Placental epithelial cell (primary cell): ENCODE measurements at places on chromosomes 13 and 19. TPM values are rescaled to one million over a fixed set of nuclear protein-coding genes. Genes with fewer than 3 reads are reported as not detected.

SHISA7 gene
- total RNA-seq = not detected in 2 replicates

PALM gene
- 0.11 and 1.2 TPM in 2 replicates for total RNA-seq

CEACAM20 gene
- not detected in 2 replicates for total RNA-seq

CGB1 gene
- total RNA-seq = not detected in 2 replicates

EHD2 gene
- total RNA-seq = 113 and 126 TPM in 2 replicates

OR7C1 gene
- total RNA-seq = 0.98 and 3.5 TPM in 2 replicates

CCDC70 gene
- total RNA-seq = not detected in 2 replicates

LHB gene
- not detected in 2 replicates for total RNA-seq

IZUMO1 gene
- 0.39 TPM in 1 of 2 replicates, not detected in the other for total RNA-seq

MUC16 gene
- total RNA-seq = 34.2 and 36.1 TPM in 2 replicates

LGI4 gene
- 0.22 and 1.2 TPM in 2 replicates for total RNA-seq

AMH gene
- 1.5 and 2.0 TPM in 2 replicates for total RNA-seq

LAIR1 gene
- total RNA-seq = not detected in 2 replicates

RASIP1 gene
- 2.7 and 4.2 TPM in 2 replicates for total RNA-seq

LGALS16 gene
- total RNA-seq = not detected in 2 replicates

HSPB6 gene
- 4.3 and 22.8 TPM in 2 replicates for total RNA-seq

ZNF816 gene
- 14.7 and 14.9 TPM in 2 replicates for total RNA-seq

ZSWIM4 gene
- 2.0 and 4.1 TPM in 2 replicates for total RNA-seq

MARK4 gene
- total RNA-seq = 8.9 and 18.1 TPM in 2 replicates

NLRP7 gene
- total RNA-seq = 0.33 TPM in 1 of 2 replicates, not detected in the other

C19orf85 gene
- not detected in 2 replicates for total RNA-seq

ALOX5AP gene
- total RNA-seq = 0.76 and 2.0 TPM in 2 replicates

FFAR1 gene
- not detected in 2 replicates for total RNA-seq

ZNF813 gene
- total RNA-seq = 4.7 and 5.4 TPM in 2 replicates

PRR19 gene
- 0.98 and 1.2 TPM in 2 replicates for total RNA-seq

TNNI3 gene
- total RNA-seq = 0.43 TPM in 1 of 2 replicates, not detected in the other

PGLYRP1 gene
- not detected in 2 replicates for total RNA-seq

PCDH17 gene
- total RNA-seq = under 0.01 and 0.43 TPM in 2 replicates

DNAAF3 gene
- 0.76 TPM in 1 of 2 replicates, not detected in the other for total RNA-seq

NCR1 gene
- total RNA-seq = not detected in 2 replicates

DLL3 gene
- under 0.01 TPM in 1 of 2 replicates, not detected in the other for total RNA-seq

ZNF577 gene
- total RNA-seq = 8.4 and 13.0 TPM in 2 replicates

HCN2 gene
- 0.33 and 0.39 TPM in 2 replicates for total RNA-seq

OR7A5 gene
- total RNA-seq = 0.98 and 4.7 TPM in 2 replicates

CYP4F12 gene
- total RNA-seq = not detected in 2 replicates

CLDN10 gene
- not detected in 2 replicates for total RNA-seq

TSHZ3 gene
- total RNA-seq = 2.4 and 3.8 TPM in 2 replicates

SLITRK5 gene
- total RNA-seq = not detected in 2 replicates

SLC1A6 gene
- 16.4 and 82.8 TPM in 2 replicates for total RNA-seq

KLK4 gene
- not detected in 2 replicates for total RNA-seq

ZFP14 gene
- 1.6 and 3.9 TPM in 2 replicates for total RNA-seq

HCST gene
- 3.1 and 3.5 TPM in 2 replicates for total RNA-seq

POU2F2 gene
- total RNA-seq = under 0.01 and 0.33 TPM in 2 replicates

ZNF132 gene
- 12.6 and 14.6 TPM in 2 replicates for total RNA-seq
